Endothelial cell of coronary artery (primary cell): ENCODE measurements at places on chromosomes 1 and 21. TPM values are rescaled to one million over a fixed set of nuclear protein-coding genes. Genes with fewer than 3 reads are reported as not detected.

Gene AMY2B
- total RNA-seq = 1.6 and 1.9 TPM in 2 replicates

Gene MYOG
- not detected in 2 replicates for total RNA-seq

Gene SPATA17
- under 0.01 and 0.09 TPM in 2 replicates for total RNA-seq

Gene TGFB2
- 6.2 and 56.2 TPM in 2 replicates for total RNA-seq
